ENCODE measurements at places on chromosomes 1 and 21.

DNA sequence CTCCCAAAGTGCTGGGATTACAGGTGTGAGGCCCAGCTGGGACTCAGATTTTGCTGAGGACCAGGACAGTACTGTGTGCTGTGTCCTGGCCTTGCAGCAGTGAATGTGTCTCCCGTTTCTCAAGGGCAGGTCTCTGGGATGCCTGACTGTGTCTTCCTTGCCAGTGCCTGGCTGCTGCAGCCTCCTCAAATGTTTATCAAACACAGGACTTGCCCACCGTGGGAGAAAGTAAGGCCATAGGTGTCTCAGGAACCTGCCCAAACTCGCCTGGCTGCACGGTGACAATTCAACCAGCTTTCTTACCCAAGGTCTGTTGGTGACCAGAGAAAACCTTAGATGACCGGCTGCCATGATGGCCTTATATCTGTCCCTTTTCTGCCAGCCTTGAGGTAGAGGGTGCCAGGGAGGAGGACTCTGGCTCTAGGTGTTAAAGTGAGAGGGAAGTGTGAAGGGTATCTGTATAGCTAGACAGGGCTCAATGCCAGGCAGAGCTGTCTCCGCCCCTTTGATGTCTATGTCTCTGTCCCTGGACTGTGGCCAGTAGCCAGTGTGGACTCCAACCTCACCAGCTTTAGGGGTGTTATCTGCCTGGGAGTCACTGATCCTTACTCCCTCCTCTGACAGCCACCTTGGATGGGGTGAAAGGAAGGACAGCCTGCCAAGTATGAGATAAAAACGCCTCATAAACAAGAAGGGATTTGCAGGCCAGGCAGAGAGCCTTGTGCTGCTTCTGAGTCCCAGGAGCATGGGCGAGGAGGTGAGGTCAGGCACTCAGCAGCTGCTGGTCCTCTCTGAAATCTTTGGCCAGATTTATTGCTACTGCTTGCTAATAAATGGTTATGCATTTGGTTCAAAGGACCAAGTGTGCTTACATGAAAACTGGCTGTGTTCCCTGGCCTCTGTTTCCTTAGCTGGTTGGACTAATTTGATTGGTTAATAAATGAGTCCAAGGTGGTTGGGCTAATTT, 22.3 kb downstream of the IL6R start:
- no peak for DNase-seq

DNA sequence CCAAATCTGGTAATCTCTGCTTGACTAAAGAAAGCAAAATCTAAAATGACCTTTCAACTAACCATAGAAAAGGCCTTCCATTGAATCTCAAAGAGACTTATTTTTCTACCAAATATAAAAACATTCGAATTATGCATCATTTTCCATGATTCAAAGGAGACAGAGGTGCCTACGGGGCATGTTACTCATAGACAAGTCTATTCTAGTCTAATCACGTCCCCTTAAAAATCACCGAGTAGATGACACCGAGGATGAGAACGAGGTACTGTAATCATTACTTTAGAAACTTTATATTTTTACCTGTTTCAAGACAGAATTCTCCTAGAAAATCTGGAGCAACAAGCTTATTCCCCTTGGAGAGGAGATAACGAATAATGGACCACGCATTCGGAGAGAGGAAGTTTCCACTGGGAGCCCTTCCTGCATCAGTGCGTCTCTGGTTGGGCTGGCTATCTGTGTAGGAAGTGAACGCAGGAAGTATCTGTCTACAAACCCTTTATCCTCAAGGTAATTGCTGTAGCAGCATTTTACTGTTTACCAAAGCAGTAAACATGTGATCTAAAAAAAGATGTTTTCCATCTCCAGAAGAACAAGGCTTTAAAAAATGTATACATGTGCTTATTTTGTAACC, 9.5 kb downstream of the ERG start:
- no peak for DNase-seq

GRCh38 chr1:38559446-38560165, 300.0 kb downstream of the RRAGC start:
- DNase-seq = no peak

DNA sequence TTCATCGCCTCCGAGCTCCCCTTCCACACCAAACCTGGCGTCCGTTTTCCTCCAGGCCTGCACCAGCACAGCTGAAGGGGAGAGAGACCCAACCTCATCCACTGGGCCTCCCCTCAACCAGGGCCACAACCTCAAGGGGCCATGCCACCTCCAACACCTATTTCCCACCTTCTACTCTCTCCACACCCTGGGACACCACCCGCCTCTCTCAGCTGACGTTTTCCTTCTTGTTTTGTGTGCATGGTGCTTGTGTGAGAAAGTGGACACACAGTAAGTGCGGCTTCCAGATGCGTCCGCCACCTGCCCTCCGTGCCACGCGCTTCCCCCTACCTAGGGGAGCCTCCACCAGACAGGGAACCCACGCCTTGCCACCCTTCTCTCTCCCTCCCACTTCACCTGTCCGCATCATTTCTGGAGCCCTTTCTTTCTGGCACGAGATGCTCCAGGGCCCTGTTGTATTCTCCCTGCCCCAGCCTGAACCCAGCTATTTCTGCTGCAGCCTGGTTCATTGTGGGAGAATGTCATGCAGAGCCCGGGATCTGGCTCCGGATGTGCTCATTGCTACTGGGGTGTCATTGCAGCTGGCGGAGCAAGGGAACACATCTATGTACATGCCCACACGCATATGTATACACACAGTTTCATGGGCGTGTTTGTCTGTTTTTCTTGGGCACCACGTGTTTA, 1.3 kb upstream of the GNB1 start:
- DNase-seq = no peak

DNA sequence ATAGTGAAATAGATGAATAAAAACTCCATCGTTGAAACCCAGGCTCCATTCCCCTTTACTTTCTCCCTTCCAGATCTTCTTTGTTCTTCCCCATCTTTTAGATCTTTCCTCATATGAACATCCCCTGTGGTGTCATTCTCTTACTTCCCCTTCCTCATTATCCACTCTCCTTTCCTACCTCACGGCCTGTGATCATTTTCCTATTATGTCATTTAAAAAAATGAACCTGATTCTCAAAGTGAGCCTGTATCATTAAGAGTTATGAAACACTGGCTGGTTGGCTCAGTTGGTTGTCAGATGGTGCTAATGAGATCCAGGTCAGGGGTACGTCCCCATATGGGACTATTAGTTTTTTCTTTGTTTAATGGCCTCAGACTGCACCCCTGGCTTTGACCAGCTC, 38.3 kb downstream of the TCEANC2 start:
- no peak for DNase-seq

Data from AG04450 (cell line).